ENCODE measurements at places on chromosomes 1 and 21. TPM values are rescaled to one million over a fixed set of nuclear protein-coding genes. Genes with fewer than 3 reads are reported as not detected.

KRTAP13-2 gene
- not detected for total RNA-seq

DNAH14 gene
- 5.2 TPM for total RNA-seq

IL20 gene
- total RNA-seq, result not detected

ADPRS gene
- total RNA-seq, result 47.8 TPM

VHLL gene
- not detected for total RNA-seq

AXDND1 gene
- total RNA-seq, result 0.25 TPM

LRP8 gene
- 11.2 TPM for total RNA-seq

DPH5 gene
- total RNA-seq, result 24.8 TPM

Measured in mesangial cell (primary cell).